Activated CD8-positive, alpha-beta T cell treated with anti-CD3 and anti-CD28 coated beads for 36 hours (primary cell): ENCODE measurements at places on chromosomes 4 and X. TPM values are rescaled to one million over a fixed set of nuclear protein-coding genes. Genes with fewer than 3 reads are reported as not detected.

DNA sequence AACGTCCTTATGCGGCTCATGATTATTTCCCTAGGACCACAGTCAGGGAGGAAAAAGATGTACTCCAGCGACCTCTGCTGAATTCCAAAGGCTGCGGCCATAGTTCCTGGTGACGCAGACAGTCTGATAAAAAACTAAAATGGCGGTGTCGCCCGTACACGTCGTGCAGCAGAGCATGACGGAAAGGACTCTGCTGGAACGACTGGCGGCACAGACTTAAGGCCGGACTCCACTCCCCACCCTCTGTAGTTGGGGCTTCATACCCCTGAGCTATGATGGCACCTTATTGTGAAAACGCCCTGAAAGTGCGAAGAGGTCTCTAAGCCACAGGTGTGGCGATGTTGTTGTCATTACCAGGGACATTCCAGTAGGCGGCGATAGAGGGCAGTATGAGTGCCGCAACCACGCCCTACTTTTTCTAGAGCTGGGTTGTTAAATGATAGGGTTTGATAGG is 90.0 kb upstream of the EDA2R start:
- DNase-seq: peak; percentile 59

GRCh38 chr4:185352202-185352601 is 43.5 kb downstream of the LRP2BP start:
- DNase-seq: no peak

GRCh38 chr4:152509595-152510225 is 26.2 kb downstream of the FBXW7 start:
- no peak for DNase-seq

- no peak for DNase-seq
Observed at GRCh38 chrX:6793000-6793399, 258.1 kb upstream of the VCX3A start.

GRCh38 chrX:22278375-22278774 is 5.7 kb downstream of the CBLL2 start:
- no peak for DNase-seq

GRCh38 chrX:39935411-39936064 is 162.2 kb downstream of the BCOR start:
- no peak for DNase-seq

- no peak for DNase-seq
Observed at GRCh38 chrX:41142130-41142910, 57.1 kb downstream of the USP9X start.

GRCh38 chr4:21960793-21961192 is 12.2 kb upstream of the KCNIP4 start:
- no peak for DNase-seq

DNA sequence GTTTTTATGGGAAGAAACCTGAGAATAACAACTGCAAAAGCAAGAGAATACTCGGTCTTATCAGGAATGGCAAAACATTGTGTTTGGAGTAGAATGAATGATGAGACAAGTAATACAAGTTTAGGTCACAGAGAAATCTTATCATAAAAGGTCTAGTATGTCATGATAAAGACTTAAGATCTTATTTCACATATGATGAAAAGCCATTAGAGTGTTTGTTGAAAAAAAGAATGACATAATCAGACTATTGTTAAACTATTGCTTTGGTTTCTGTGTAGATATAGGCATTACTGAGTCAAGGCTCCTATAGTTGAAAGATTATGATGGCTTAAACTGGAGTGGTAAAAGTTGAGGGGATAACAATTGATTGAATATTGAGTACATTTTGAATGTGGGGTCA is 603.6 kb downstream of the CCSER1 start:
- no peak for DNase-seq

DNA sequence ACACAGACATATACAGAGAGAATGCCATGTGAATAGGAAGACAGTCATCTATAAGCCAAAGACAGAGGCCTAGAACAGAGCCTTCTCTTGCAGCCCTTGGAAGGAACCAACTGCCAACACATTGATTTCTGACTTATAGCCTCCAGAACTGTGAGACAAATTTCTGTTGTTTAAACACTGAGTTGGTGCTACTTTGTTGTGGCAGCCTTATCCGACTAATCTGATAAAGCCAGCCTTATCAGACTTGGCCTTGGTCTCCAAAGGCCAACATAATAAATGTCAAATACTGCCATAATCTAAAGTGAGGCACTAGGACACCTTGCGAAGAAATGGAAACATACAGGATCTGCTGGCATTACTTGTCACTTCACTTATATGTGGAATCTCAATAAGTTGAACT is 24.3 kb upstream of the PRDX4 start:
- DNase-seq: no peak

DNA sequence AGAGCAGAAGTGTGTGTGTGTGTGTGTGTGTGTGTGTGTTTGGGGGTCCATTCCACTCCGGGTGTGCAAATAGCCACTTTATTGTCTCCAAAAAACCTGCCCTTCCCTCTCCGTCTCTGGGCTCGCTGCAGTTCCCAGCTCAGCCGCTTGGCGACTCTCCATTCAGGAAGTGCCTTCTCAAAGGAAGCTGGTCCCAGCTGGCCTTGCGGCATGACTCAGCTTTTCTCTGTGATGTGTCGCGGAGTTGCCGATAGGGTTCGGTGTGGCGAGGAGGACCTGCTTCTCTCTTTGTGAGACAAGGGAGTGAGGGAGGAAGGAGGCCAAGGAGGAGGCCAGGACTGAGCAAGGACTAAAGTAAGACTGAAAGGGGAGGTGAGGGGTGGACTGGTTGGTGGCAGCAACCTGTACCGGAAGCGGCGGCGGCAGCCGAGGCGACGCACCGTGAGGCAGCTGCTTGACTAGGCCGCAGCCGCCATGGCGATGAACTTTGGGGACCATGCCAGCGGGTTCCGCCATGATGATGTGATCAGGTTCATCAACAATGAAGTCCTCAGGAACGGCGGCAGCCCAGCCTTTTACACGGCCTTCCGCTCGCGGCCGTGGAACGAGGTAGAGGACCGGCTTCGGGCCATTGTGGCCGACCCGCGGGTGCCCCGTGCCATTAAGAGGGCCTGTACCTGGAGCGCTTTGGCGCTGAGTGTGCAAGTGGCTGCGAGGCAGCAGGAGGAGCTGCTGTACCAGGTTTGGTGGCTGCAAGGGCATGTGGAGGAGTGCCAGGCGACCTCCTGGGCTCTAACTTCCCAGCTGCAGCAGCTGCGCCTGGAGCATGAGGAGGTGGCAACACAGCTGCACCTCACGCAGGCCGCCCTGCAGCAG is at the start of gene TEX13C:
TSS of gene TEX13C (plus strand) at position 226 of the 876 bp plus-strand sequence. CDS start at position 475, 249 bp downstream.
- no peak for DNase-seq

DNA sequence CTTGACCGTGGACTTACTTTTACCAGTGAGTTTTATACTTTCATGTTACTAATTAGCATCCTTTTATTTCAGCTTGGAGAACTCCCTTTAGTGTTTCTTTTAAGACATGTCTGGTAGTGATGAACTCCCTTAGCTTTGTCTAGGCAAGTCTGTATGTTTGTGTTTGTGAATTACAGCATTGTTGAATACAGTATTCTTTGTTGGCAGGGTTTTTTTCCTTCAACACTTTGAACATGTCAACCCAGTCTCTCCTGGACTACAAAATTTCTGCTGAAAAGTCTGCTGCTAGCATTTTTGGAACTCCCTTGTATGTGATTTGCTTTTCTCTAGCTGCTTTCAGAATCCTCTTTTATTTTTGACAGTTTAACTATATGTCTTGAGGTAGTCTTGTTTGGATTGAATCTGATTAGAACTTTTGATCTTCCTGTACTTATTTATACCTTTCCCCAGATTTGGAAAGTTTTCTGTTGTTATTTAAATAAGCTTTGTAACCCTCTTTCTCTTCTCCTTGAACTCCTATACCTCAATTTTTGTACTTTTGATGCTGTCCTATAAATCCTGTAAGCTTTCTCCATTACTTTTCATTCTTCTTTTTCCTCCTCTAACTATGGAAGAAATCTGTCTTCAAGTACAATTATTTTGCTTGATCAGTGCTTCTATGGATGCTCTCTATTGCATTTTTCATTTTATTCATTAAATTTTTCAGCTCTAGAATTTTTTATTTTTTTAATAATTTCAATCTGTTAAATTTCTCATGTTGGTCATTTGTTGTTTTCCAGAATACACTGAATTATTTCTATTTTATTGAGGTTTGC is 14.1 kb downstream of the PAPSS1 start:
- DNase-seq: no peak

DNA sequence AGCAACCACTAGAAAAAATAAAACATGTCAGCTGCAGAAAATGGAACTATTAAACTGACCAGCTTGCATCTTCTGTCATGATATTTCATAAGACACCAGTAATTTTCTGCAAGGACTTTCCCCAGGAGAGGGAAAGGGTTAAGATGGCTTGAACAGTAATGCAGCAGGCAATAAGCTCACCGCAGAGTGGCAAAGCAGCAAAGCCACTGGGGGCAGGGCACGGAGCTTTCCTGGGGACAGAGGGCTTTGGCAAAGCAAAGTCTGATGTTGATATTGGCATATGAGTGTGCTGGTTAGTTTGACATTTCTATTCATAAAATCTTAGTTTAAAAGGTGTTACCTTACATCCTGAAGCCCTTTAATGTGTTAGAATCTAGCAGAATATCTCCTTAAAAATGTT is 55.1 kb upstream of the NAP1L5 start:
- no peak for DNase-seq

DNA sequence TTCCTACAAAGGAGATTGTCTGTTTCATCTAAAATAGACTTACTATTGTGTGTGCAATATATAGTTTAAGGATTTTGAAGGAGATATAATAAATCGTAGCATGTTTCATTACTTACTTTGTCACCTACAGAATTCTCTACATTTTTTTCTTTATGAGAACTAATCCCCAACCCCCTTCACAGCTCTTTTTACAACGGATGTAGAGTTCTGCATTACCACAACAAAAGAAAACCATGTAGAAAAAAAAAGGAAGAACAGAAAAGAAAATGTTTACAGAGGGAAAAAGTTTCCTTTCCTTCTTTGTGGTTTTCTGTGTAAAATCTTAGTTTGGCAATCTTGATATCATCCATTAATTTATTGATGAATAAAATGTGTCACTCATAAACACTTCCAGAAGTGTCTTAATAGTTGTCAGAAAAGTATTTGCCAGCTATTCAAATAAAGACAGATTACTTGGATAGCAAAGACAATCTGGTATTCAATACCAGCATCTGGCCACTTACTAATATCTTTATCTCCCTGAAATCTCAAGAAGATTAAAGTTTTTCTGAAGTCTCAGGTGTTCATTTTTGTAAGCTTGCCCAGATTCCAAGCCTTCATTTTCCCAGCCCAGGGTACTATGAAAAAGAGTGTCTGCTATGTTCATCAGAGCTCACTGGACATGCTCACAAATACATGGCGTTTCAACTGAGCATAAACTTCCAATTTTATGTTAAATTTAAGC is 806.8 kb downstream of the PCDH19 start:
- DNase-seq: no peak

- no peak for DNase-seq
Observed at GRCh38 chr4:33054656-33055196, 2334.6 kb downstream of the PCDH7 start.

DNA sequence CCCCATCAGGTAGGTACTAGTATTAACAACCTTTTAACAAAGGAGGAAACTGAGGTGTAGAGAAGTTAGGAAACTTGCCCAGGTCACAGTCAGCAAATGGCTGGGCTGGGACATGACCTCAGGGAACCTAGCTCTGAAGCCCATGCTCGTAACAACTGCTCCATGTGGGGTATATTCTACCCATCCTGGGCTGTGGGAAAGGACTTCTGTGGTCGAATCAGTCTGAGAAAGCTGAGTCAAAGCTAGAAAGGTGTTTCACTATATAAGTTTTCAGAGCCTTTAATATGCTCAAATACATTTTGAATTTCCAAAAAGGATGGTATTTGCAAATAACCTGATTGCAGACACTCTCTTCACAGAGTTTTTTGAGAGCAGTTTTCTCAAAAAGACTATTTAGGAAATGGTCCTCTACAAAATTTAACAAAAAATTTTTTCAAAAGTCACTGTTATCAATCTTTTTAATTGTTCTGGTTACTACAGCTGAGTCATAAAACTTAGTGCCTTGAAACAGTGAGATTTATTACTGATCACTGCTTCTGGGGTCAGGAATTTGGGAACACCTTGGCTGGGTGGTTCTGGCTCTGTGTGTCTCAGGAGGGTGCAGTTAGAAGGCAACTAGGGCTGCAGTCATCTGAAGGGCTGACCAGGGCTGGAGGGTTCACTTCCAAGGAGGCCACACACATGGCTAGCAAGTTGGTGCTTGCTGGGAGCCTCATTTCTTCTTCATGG is 53.6 kb downstream of the NSG1 start:
- no peak for DNase-seq

DNA sequence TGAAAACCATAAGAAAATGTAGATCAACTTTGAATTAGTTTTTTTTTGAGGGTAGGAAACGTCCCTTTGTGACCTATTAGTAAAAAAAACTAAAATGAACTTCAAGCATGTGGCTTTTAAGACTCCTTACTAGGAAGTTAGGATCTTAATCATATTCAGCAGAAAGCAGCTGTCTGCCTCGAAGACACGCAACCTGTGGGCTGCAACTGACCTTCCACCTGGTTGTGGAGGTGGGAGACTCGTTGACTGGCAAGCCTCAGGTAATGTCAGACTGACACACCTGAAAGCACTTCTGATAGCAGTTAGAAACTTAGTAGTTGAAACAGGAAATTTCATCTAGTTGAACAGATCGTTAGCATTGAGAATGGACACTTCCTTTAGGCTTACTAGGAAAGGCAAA is 37.4 kb downstream of the CCNG2 start:
- no peak for DNase-seq

- DNase-seq: peak; percentile 74
Observed at GRCh38 chr4:36399762-36400353, 118.4 kb downstream of the DTHD1 start.

DNA sequence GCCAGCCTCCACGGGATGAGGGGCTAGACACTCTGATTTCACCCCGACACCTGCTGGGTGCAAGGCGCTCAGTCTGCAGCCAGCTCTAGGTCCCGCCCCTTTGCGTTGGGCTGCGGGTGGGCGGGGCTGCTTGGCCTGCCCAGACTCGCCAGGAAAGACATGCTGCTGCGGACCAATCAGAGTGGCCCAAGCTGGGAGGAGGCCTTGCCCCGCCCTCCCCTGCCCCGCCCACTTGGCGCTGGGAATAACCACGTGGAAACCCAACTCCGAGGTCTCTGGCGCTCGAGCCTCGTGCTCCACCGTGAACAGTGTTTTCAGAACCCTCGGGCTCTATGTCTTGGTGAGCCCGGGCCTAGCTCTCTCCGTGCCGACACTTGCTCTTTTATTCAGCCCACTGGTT is 5.3 kb upstream of the VMA21 start:
- no peak for DNase-seq

- no peak for DNase-seq
Observed at GRCh38 chr4:126475730-126476129, 1157.0 kb upstream of the INTU start.

Gene XAGE1A
- not detected for total RNA-seq

Gene ERCC6L
- total RNA-seq: 10.3 TPM

Gene SLITRK4
- total RNA-seq: not detected

Gene PCDH10
- not detected for total RNA-seq

Gene TLR2
- total RNA-seq: 0.56 TPM

Gene RBMXL3
- not detected for total RNA-seq

Gene CXCL1
- not detected for total RNA-seq

Gene SSX3
- not detected for total RNA-seq

Gene CABS1
- not detected for total RNA-seq

Gene NKX3-2
- total RNA-seq: not detected

Gene GAGE12E
- total RNA-seq: not detected

Gene MUC7
- not detected for total RNA-seq
